ENCODE measurements at places on chromosomes 16 and 17.

DNA sequence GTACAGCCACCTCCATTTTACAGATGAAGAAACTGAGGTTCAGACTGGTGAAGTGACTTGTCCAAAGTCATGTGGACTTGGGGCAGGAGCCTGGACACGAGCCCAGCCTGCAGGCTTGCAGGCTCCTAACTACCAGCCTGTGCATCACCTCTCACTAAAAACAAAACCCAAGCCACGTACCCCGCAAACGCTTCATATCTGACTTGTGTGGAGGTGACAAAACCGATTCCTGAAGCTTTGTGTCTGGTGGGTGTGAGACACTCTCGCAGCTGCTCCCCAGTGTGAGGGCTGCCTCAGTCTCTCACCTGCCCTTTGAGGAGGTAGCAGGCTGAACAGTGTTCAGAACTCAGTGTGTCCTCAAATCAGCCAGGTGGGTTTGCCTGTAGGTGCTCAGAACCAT is 8.4 kb downstream of the HNF1B start:
- no peaks in the 10 kb centered on the region for H3K4me1 ChIP-seq
- no peaks in the 10 kb centered on the region for H3K36me3 ChIP-seq
- H3K4me3 ChIP-seq, result no peak overlapping the region
- DNase-seq, result no peak
- no peak overlapping the region for H3K27ac ChIP-seq
- peaks cover 25% of the 10 kb centered on the region for H3K27me3 ChIP-seq

GRCh38 chr16:8375232-8375587 is 215.1 kb downstream of the TMEM114 start:
- no peak overlapping the region for H3K4me3 ChIP-seq
- no peaks in the 10 kb centered on the region for H3K36me3 ChIP-seq
- no peaks in the 10 kb centered on the region for H3K27me3 ChIP-seq
- no peak overlapping the region for H3K27ac ChIP-seq
- no peaks in the 10 kb centered on the region for H3K4me1 ChIP-seq

DNA sequence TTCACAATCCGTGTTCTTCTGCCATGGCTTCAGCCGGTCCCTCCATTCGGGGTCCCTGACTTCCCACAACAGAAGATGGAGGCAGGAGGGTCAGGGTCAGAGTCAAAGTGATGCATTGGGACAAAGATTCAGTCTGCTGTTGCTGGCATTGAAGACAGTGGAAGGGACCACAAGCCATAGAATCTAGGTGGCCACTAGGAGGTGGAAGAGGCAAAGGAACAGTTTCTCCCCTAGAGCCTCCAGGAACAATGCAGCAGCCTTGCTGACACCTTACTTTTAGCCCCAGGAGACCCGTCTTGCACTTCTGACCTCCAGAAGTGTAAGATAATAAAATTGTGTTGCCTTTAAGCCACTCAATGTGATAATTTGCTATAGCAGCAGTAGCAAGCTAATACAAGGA is 55.9 kb downstream of the MFSD11 start:
- no peak overlapping the region for H3K27ac ChIP-seq
- H3K4me3 ChIP-seq, result no peak overlapping the region
- peaks cover 23% of the 10 kb centered on the region for H3K4me1 ChIP-seq
- no peaks in the 10 kb centered on the region for H3K27me3 ChIP-seq
- DNase-seq, result peak; percentile 75

- no peak for DNase-seq
- H3K27me3 ChIP-seq, result peaks cover 92% of the 10 kb centered on the region
- H3K4me1 ChIP-seq, result no peaks in the 10 kb centered on the region
- no peak overlapping the region for H3K27ac ChIP-seq
- no peak overlapping the region for H3K4me3 ChIP-seq
Measured at GRCh38 chr16:86961171-86961601, 356.0 kb downstream of the C16orf95 start.

DNA sequence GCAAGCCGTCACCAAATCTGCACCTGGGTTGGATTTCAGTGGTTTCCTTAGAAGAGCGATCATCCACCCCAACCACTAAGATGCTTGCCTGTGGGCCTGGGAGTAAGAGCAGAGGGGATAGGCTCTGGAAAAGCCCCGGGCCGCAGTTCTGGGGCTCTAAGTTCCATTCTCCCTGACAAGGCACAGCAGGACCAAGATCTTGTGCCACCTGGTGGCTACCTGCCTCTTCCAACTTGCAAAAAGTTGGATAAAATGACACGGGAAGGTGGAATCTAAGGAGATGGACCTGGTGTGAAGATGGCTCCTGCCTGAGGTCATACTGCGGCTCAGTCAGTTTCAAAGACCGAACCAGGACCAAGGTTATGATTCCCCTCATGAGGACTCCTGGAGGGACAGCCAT is 42.3 kb downstream of the ABCC12 start:
- peaks cover 20% of the 10 kb centered on the region for H3K27me3 ChIP-seq
- no peaks in the 10 kb centered on the region for H3K36me3 ChIP-seq
- no peak overlapping the region for H3K27ac ChIP-seq
- no peak for DNase-seq

DNA sequence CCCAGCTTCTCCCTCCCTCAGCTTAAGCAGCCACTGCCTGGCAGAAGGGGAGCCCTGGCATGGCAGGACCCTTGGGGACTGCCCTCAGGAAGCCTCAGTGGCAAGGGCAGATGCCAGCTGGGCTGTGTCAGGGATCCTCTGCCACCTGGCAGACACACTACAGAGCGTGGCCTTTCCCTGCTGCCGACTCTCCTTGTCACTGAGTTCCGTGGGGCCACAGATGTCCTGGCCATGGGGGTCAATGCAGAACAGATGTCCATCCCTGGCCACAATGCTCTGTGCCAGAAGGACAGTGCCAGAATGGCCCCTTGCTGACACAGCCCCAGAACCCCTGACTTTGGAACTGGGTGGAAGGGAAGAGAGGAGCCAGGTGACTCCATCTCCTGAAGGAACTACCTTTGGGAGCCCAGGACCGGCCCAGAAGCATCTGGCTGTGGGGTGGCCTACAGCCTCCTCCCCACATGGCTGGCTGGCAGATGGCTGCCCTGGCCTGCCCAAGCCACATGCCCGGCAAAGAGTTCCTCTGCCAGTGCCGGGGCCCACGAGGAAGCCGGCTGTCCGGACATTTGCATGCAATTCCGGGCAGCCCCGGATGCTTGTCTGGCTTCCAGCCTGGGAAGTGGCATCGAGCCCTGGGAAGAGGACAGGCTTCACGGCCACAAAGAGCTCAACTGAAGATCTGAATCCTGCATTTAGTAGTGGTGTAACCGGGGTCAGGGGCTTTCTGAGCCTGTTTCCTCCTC is 24.1 kb downstream of the NPTX1 start:
- H3K4me3 ChIP-seq, result no peak overlapping the region
- no peak overlapping the region for H3K27ac ChIP-seq
- H3K4me1 ChIP-seq, result peaks cover 29% of the 10 kb centered on the region
- no peak for DNase-seq
- H3K36me3 ChIP-seq, result no peaks in the 10 kb centered on the region

DNA sequence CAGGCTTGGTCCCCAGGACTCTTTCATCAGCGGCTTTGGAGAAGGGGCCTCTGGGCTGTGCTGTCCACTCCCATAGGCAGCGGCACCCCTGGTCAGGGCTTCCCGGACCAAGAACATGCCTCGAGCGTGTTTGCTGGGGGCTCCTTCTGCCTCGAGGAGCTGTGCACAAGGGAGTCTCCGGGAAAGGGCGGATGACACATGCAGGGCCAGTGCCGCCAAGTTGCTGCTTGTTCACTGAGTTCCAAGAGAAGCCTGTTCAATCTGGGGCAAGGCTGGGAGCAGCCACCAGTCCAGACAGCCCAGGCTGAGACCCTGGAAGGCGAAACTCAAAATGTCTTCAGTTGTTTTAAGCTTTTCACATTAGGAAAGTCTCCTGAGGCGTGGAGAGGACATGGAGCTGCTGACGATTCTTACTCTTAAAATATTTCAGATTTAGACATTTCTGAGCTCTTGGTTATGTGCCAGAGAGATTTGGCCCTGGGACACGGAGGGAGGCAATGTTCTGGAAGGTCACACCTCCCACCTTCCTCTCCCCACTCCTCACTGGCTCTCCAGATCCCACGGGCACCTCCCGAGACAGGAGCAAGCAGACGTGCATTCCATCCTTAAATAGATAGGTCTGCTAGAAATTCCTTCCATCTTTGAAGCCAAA is 84.5 kb upstream of the ZNF469 start:
- H3K36me3 ChIP-seq, result no peaks in the 10 kb centered on the region
- H3K27me3 ChIP-seq, result peaks cover 89% of the 10 kb centered on the region
- DNase-seq, result no peak
- H3K27ac ChIP-seq, result no peak overlapping the region
- no peak overlapping the region for H3K4me3 ChIP-seq
- H3K4me1 ChIP-seq, result no peaks in the 10 kb centered on the region

- H3K4me1 ChIP-seq, result no peaks in the 10 kb centered on the region
- H3K36me3 ChIP-seq, result no peaks in the 10 kb centered on the region
- DNase-seq, result peak; percentile 1
- no peaks in the 10 kb centered on the region for H3K27me3 ChIP-seq
- no peak overlapping the region for H3K4me3 ChIP-seq
Measured at GRCh38 chr17:74491626-74492025, 25.2 kb downstream of the CD300A start.

- no peak overlapping the region for H3K4me3 ChIP-seq
- H3K4me1 ChIP-seq, result no peaks in the 10 kb centered on the region
- no peak for DNase-seq
- H3K36me3 ChIP-seq, result no peaks in the 10 kb centered on the region
- H3K27ac ChIP-seq, result no peak overlapping the region
Measured at GRCh38 chr16:78750611-78751010, 651.2 kb downstream of the WWOX start.

- DNase-seq, result no peak
- peaks cover 17% of the 10 kb centered on the region for H3K4me1 ChIP-seq
- no peak overlapping the region for H3K27ac ChIP-seq
- H3K27me3 ChIP-seq, result no peaks in the 10 kb centered on the region
- no peak overlapping the region for H3K4me3 ChIP-seq
- H3K36me3 ChIP-seq, result peaks cover 52% of the 10 kb centered on the region
Measured at GRCh38 chr17:38873640-38874380, 4.0 kb downstream of the LASP1 start.

GRCh38 chr16:83810901-83811300 is 3.1 kb downstream of the HSBP1 start:
- H3K27me3 ChIP-seq, result peaks cover 10% of the 10 kb centered on the region
- peaks cover 36% of the 10 kb centered on the region for H3K36me3 ChIP-seq
- no peak overlapping the region for H3K27ac ChIP-seq
- peaks cover 4% of the 10 kb centered on the region for H3K4me1 ChIP-seq
- no peak for DNase-seq

DNA sequence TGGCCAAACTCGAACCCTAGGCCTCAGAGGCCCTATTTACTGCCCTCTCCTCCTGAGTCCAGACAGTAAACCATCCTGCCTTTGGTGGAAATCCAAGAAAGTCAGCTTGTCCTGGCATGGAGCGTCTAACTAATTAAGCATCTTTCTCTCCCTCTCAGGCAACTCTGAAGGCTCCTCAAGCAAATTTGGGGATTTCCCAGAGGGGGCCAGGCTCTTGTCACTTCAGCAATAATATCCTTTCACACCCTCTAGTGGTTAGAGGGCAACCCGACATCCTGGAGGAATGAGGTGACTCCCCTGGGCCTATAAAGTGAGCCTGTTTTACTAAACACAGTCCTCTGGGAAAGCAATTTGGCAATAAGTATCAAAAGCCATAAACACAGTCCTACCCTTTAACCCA is 60.4 kb downstream of the NOG start:
- no peaks in the 10 kb centered on the region for H3K36me3 ChIP-seq
- DNase-seq, result peak; percentile 34
- H3K27me3 ChIP-seq, result no peaks in the 10 kb centered on the region
- H3K4me1 ChIP-seq, result no peaks in the 10 kb centered on the region

DNA sequence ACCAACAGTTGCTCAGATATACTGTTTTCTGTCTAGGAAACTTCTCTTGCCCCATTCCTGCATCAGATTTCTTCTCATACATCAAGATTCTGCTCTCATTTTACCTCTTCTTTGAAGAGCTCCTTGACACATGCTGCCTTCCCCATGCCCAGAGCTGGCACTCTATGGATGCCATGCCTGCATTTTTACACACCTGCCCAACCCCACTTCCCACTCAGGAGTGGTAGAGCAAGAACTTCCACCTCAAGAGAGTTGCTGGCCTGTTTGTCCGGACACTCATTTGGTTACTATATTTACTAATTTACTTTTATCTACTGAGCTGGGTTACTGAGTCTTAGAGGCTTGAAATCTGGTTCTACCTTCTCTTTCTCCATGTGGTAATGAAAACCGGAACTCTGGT is 98.3 kb upstream of the HLF start:
- peaks cover 4% of the 10 kb centered on the region for H3K4me1 ChIP-seq
- DNase-seq, result no peak
- H3K4me3 ChIP-seq, result no peak overlapping the region
- no peak overlapping the region for H3K27ac ChIP-seq

GRCh38 chr16:15949210-15950160 is at the start of gene ABCC1:
Gene ABCC1 (plus strand): TSS chr16:15949616. CDS start chr16:15949752, 136 bp downstream.
- 0 out of 3 replicates have a peak, but pooled peaks cover 6% of the 10 kb centered on the region for H3K36me3 ChIP-seq
- peak within 1 kb of the TSS; percentile 90 for H3K4me3 ChIP-seq
- peaks cover 33% of the 10 kb centered on the region for H3K4me1 ChIP-seq
- no peaks in the 10 kb centered on the region for H3K27me3 ChIP-seq

DNA sequence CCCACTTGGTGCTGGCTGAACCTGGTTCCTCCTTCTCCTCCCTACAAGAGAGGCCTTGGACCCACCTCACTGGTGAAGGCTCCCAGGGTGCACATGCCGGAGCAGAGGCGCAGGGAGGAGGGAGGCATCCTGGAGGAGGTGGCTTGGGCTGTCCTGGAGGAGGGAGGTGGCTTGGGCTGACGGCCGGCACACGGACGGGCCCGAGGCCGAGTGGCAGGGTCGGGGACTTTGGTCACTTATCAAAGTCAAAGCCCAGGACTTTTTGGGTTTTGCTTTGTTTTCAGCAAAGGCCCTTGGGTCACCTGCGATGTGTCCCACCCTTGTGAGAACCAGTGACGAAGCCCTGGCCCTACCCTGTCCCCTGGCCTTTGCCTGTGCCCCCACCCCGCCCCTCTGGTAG is 28.5 kb downstream of the ENDOV start:
- peaks cover 30% of the 10 kb centered on the region for H3K4me1 ChIP-seq
- no peak overlapping the region for H3K27ac ChIP-seq
- peaks cover 60% of the 10 kb centered on the region for H3K27me3 ChIP-seq

DNA sequence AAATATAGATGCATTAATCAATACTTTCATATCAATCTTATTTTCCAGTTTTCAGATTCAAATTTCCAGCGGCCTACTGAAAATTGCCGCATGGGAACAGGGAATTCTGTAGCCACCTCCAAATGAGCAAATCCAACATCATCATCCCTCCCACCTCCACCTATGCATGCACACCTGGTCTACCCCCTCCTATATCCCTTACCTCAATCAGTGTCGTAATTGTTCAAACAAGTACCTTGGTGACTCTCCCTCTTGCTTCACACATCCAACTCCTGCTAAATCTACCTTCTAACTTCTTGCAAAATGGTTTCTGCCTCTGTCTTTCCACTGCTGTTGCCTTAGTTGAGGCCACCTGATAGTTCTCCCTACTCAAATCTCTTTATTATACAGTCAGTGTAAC is 160.1 kb downstream of the SOX9 start:
- no peaks in the 10 kb centered on the region for H3K36me3 ChIP-seq
- DNase-seq, result no peak
- no peaks in the 10 kb centered on the region for H3K4me1 ChIP-seq

DNA sequence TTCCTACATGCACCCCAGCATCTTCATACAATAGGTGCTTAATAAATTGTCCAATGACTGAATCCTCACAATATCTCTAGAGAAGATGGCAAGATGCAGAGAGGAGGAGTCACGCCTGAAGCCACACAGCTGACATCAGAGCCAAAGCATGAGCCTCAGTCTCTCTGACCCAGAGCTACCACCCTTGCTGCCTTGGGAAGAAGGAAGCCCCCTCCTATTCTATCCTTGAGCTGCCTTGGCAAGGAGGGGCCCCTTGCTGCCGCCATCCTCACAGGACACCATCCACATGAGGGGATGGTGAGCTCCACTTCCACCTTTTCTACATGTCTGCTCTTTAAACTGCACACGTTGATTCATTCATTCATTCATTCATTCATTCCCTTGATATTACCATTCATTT is 37.0 kb upstream of the C16orf78 start:
- H3K4me1 ChIP-seq, result no peaks in the 10 kb centered on the region
- no peaks in the 10 kb centered on the region for H3K36me3 ChIP-seq
- H3K4me3 ChIP-seq, result no peak overlapping the region
- H3K27me3 ChIP-seq, result peaks cover 8% of the 10 kb centered on the region
- no peak overlapping the region for H3K27ac ChIP-seq
